ENCODE measurements at places on chromosomes 2 and 18.

- DNase-seq, result no peak
Measured at GRCh38 chr2:3944071-3944470, 240.7 kb downstream of the DCDC2C start.

GRCh38 chr2:94870440-94871225 is 597 bp upstream of the TEKT4 start:
- no peak for DNase-seq

DNA sequence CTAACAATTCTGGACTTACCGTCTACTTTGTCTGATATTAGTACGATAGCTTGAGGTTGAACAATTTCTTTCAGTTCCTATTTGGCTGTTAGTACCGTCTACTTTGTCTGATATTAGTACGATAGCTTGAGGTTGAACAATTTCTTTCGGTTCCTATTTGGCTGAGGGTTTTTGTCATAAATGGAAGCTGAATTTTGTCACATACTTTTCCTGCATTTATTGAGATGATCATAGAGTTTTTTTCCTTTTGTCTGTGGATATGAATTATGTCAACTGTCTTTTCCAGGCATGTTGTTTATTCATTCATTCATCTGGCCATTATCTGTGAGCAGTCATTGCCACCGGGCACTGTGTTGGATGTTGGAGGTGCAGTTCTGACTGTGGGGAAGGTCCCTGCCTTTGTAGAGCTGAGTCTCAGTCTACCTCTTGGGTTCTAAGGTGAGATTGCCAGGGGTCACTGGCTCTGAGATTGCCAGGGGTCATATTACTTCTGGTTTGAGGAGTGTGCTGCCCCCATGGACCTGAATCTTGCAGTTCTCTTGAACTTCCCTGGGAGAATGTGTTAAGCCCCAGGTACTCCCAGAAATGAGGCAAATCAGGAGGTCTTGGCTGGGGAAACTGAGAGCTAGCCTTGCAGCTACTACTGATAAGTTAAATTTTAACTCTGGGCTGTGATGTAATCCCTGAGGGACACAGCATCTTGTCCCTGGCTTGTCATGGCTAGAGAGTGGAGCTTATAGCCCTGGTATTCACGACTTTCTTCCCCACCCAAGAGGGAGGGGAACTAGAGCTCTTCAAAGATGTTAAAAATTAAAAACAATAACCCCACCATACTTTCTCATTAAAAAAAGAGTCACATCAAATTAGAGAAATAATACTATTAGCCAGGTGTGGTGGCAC is 89.1 kb upstream of the MBOAT2 start:
- no peak for DNase-seq

DNA sequence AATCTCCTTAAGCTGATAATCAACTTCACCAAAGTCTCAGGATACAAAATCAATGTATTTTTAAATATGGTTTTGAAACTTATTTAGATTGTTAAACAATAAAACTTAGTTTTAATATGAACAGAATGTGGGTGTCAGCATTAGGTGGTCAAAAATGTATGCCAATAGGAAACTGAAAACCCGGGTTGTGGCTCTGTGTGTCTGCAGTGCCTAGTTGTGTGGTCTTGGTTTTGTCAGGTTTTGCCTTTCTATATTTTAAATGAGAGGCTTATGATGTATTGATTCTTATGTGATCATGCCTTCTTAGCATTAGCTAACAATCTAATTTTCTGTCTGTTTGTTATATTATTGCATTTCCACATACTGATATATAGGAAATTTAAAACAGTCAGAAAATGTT is 227.8 kb downstream of the ZNF407 start:
- no peak for DNase-seq

DNA sequence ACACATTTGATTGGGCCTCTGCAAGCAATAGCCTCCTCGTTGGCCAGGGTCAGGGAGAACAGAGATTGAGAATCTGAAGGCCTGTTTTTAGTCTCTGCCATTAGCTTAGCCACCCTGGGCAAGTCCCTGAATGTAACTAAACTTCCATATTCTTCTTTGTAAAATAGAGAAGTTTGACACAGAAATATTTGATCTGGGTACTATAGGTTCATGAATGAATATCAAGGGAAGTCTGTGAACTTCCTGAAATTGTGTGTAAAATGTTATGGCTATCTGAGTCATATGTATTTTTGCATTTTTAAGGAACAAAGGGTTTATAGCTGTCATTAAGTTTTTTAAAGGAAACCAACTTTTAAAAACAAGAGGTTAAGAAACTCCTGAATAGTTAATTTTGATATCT is 23.2 kb downstream of the RND3 start:
- no peak for DNase-seq

DNA sequence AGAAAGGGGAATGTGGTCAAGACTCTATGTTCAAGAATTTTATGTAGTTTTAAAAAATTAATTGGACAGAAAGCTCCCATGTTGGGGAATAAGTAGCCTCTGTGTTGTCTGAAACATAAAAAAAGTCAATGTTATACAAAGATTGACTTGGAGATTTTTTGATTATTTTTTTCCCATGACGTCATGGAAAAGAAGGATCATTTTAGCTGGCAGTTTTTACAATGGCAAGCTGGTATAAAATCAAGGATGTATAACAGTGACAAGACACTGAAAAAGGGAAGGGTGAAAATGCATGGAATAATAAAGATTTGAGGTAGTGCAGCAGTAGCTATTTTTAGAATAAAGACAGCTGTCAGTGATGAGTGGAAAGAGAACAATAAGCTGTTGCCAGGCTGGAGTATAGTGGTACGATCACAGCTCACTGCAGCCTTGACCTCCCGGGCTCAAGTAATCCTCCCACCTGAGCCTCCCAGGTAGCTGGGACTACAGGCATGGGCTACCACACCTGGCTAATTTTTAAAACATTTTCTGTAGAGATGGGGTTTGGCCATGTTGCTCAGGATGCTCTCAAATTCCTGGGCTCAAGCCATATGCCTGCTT is 9.2 kb downstream of the SLC39A10 start:
- no peak for DNase-seq

GRCh38 chr18:573385-573784 is 6.8 kb upstream of the CETN1 start:
- no peak for DNase-seq

DNA sequence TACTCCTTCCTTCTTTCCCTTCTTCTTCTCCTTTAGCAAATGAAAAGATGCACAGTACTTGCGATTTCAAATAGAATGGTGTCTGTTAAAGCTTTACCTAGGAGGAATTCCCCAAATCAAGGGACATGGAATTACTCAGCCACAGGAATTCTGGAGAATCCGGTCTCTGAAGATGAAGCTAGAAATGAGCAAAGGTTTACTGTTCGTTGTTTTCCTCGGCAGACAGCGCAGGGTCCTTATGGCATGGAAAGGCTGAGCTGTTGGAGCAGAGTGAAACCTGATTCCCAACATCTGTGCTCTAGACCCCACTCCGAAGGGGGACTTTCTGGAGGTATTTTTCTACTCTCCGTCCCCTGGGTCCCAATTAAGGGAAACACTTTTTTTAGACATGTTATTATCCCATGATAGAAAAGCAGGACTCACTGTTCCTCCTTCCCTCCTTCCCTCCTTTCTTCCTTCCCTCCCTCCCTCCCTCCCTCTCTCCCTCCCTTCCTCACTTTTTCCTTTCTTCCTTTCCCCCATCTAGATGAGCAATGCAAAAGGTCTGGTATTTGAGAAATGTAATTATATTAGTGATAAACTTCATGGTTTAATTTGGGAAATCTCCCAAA is 47.1 kb downstream of the CDCA7 start:
- no peak for DNase-seq

GRCh38 chr2:6914828-6915227 is 2.4 kb upstream of the RNF144A start:
- no peak for DNase-seq
